ENCODE measurements at places on chromosomes 12 and 14. TPM values are rescaled to one million over a fixed set of nuclear protein-coding genes. Genes with fewer than 3 reads are reported as not detected.

The NEDD1 gene
- total RNA-seq, result 16.3 TPM

The CMKLR1 gene
- total RNA-seq, result 2.1 TPM

The BIN2 gene
- 1.9 TPM for total RNA-seq

The TAS2R8 gene
- total RNA-seq, result not detected

The ANKRD33 gene
- total RNA-seq, result not detected

The PRPH gene
- 1.5 TPM for total RNA-seq

The TAS2R14 gene
- total RNA-seq, result 0.23 TPM

The THTPA gene
- total RNA-seq, result 16.7 TPM

The KRT77 gene
- total RNA-seq, result 146 TPM

The OTOGL gene
- total RNA-seq, result 1.2 TPM

The FGF6 gene
- total RNA-seq, result not detected

The DERA gene
- total RNA-seq, result 33.2 TPM

The NPFF gene
- total RNA-seq, result not detected

The SLCO1B1 gene
- total RNA-seq, result not detected

The SOX5 gene
- 19.0 TPM for total RNA-seq
